C1 segment of cervical spinal cord (tissue), 14 donors: ENCODE measurements at places on chromosomes 4 and X.
A peak's percentile ranks its signal among the peaks of the same experiment; 100 is the strongest.

DNA sequence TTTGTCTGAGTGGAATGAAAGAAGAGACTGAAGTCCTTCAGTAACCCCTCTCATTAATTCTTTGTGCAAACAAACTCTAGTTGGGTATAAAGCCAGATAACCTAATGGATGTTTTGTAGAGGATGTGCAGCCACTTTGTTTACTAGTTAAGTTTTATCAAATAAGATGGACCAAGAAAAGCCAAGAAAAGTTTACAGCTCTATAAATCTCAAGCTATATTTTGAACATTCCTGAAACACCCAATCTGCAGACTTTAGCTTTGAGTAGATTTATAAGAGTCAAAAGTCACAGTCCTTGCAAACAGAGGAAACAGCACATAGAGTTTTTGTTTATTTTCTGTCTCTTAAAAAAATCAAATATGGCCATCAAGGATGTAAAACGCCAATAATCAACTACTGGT, 452.9 kb downstream of the SPRY1 start:
- DNase-seq = no peak

- DNase-seq = no peak
Measured at GRCh38 chrX:7240929-7241328, 93.0 kb upstream of the PUDP start.

- no peak for DNase-seq
Measured at GRCh38 chr4:90071289-90072235, 55.6 kb upstream of the CCSER1 start.

DNA sequence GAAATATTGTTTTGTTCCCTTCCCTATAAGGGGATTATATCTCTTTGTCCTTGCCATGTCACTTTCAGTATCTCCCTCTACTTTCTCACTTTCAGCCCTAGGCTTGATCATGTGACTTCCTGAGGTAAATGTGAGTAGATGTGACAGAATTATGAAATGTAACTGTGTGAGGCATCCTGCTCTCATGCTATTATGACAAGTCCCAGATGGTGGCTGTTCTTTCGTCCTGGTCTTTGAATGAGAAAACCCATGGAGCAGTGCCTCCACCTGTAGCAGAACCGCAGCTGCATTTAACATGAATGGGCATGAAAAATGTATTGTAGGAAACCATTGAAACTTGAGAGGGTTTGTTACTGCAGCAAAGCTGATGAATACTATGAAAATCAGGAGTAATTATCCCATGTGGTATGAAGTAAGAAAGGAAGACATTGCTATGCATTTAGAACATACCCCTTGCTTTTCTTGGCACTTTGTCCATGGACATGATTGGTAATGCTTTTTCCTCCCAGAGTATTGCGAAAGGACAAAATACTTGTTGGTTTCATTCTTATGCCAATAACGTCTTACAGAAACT, 202.2 kb upstream of the GPRIN3 start:
- no peak for DNase-seq

GRCh38 chr4:42671431-42672194, 14.7 kb upstream of the ATP8A1 start:
- no peak for DNase-seq

DNA sequence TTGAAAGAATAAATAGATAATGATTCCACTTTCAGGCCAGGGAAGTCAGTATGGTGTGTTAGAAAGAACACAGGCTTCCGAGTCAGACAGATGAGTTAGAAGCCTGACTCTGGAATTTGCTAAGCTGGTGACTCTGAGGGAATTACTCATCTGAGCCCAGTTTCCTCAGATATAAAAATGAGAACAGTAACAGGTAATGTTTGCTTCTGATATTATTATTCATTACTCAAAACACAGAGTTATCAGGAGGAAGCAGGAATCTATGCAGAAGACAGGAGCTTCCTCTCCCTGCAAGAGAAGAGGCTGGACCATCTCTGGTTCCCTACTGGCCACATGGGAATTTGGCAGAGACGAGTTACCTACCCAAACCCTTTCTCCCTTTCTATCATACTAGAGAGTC, 163.1 kb downstream of the EVC2 start:
- no peak for DNase-seq

DNA sequence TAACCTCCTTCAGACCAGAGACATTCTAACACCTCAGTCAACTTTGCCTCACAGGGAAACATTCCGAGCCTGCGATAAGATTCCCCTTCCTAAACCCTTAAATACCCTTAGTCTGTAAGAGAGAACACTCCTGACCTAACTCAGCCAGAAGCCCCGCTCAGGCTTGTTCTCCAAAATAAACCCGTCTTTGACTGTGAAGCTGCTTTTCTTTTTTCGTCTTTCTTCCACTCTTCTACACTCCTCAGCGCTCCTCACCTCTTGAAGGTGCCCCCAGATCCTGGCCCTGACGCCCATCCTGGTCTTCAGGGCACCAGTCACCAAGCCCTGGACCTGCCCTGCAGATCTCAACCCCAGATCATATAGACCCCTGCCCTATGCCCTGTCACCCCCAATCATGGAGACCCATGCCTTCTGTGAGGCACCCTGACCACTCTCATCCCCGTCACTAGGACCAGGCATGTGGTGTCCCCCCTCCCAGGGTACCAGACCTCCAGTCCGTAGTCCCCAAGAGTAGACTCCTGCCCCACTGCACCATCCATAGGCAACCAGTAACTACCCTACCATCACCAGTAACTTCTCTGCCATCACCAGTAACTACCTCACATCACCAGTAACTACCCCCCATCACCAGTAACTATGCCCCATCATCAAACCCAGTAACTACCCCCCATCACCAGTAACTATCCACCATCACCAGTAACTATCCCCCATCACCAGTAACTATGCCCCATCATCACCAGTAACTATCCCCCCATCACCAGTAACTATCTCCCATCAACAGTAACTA, 3.5 kb downstream of the ASMTL start:
- no peak for DNase-seq

DNA sequence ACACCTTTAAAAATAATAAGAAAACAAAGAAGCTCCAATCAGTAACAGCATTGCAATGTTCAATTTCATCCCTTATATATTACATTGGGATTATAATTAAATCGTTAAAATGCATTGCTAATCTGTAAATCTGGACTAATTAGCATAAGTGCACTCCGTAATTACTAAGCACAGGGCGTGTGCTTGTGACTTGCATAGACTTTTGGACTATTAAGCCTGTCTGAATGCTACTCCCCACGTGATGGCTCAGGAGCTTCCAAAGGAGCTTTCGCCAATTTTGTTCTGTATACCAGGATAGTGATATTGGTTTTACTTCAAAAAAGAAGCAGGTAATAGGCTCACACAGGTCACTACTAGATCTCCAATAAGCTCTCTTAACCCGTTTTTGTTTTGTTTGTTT, 497.1 kb downstream of the SMARCA1 start:
- DNase-seq = no peak

GRCh38 chr4:182973511-182973911, 56.3 kb upstream of the DCTD start:
- DNase-seq = no peak

DNA sequence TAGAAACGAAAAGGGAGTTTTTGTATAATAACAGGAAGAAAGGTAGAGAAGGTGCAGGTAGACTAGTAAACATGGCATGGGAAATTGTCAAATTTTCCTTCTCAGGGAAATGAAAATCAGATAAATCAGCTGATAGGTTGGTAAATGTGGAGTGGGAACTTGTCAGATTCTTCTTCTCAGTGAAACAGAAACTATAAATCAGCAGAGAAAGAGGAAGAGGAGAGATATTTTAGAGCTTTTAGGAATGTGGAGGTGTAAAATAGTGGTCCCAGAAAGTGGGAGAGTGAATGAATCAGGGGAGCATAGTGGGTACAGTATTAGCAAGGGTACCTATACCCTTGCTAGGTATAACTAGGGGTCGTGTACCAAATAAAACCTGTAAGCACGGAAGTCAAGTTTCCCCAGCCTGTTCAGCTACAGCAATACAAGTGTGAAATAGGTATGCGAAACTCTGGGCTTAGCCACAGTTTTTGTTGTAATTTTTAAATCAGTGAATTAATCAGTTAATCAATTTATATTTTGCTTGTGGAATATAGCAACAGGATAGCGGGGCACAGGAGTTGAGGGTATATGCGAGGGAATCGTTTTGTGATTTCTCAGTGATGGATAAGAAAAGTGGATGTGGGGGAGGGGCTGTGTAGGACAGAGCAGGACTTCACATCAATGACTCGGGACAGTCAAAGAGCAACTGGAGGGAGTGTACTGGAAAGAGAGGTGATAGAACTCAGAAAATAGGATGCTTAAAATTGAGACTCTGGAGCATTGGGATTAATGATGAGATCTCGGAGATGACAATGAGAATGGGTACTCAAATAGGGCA, 561.5 kb downstream of the INPP4B start:
- DNase-seq = no peak

DNA sequence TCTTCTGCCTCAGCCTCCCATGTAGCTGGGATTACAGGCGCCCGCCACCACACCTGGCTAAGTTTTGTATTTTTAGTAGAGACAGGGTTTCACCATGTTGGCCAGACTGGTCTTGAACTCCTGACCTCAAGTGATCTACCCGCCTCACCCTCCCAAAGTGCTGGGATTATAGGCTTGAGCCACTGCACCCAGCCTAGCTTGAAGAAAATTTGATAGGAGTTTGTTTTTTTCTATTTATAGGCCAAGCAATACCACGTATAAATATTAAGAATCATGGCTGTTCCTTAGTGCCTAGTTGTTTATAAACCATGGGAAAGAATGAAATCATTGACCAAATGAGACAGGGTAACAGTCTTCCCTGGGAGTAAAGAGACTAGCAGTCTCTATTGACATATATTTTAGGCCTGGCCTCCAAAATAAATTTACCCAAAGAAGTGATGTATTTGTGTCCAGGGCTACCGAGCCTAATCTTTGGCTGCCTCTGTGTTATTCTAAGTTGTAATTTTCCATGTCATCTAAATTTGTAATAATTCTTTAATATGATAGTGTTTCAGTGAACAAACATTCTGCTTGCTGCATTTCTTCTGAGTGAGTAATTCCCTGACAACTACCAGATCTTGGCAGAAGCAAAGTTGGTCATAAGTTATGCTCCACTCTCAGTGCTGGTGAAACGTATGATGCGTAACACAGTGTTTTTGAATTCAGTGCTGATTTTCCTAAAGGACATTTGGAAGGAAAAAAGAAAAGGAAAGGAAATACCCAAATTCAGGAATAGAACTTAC, 10.3 kb downstream of the PKD2 start:
- DNase-seq = no peak

- DNase-seq = no peak
Measured at GRCh38 chrX:150544222-150544787, 24.1 kb upstream of the MTM1 start.

GRCh38 chr4:38921151-38921550, 53.5 kb downstream of the FAM114A1 start:
- DNase-seq = no peak

GRCh38 chrX:107000013-107000515, at the start of gene MORC4:
Gene MORC4, minus strand, starts transcription at chrX:107000212. Its CDS starts 243 bp downstream, at chrX:106999969.
- peak; percentile 46 for DNase-seq

DNA sequence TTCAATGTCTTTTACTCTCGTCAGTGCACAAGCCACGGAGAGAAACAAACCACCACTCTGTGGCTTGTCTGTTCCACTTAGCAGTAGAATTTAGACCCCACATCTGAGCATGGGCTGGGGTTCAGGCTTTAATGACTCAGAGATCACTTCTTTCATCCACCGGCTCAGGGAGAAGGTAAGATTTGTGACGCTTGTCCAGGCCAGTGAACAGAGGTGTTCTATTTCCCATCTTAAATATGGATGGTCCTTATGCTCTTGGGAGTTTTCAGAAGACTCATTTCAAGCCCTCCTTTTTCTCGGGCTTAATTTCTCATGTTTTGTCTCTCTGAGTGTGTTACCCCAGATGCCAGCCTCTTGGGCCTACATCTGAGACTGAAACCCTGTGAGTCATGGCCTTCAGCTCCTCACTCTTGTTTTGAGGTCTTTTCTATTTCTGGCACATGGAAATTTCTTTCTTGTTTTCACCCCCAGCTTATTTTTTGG, 127.4 kb upstream of the SFRP2 start:
- DNase-seq = no peak

DNA sequence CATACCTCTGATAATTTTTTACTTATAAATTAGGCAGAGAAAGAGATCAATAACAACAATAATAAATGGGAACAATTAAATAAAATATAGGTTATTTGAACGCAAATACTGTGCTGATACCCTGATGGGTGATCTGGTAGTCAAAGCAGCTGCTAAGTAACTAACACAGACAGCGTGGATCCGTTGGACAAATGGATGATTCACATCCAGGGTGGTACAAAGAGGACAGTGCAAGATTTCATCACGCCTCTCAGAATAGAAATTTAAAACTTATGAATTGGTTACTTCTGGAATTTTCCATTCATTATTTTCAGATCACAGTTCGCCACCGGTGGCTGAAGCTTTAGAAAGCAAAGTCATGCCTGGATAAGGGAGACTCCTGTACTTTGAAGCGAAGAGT, 1066.0 kb upstream of the ADGRL3 start:
- no peak for DNase-seq

DNA sequence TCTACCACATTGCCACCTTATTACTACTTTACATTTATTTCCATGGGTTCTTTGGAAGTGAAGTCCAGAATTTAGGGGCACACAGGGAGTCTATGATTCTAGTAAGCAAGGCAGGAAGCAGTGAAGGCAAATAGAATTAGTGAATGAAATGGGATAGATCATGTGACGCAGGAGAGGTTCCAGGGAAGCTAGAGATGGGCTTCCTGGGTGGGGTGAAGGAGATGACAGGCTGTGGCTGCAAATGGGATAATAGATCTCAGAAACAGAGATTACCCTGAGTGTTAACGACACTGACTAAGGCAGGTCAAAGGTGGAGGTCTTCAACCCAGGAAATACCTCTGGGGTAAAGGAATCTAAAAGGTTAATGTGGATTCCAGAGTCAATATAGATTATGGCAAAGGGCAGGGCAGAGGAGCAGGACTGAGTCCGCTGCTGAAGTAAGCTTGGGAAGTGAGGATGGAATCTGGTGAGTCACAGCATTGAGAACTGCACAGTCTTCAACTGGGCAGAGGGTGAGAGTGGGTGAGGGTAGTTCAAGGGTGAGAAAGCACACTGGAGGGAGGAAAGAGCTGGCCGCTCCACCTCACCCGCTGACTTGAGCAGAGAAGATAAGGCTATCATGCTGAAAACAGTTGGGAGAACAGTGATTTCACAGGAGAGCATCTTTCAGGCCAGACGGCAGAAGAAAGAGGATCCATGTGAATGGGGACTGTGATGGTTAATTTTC, 70.8 kb downstream of the ANXA3 start:
- no peak for DNase-seq

- no peak for DNase-seq
Measured at GRCh38 chr4:105996845-105997244, 101.6 kb downstream of the NPNT start.

- DNase-seq = no peak
Measured at GRCh38 chrX:124725502-124725901, 379.1 kb downstream of the SH2D1A start.

DNA sequence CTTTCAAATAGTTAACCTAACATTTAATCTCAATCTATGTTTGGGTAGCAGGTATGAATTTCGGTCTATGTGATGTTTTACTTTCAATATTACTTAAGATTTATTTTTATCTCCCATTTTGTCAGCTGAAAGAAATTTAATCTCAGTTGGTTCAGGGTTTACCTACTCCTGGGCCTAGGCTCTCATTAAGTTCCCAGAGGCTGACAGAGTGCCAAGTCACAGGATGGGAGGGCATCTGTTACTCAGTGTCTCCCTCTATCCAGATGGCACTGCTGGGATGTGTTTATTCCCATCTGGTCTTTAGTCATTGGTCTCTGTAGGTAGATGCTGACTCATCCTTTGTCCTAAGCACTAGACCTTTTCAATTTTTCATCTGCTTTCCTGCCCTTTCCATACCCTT, 129.4 kb upstream of the ARSJ start:
- peak; percentile 30 for DNase-seq
